ENCODE measurements at places on chromosomes 12 and 14.

- no peak for DNase-seq
Measured at GRCh38 chr12:82832096-82832495, 145.4 kb downstream of the TMTC2 start.

DNA sequence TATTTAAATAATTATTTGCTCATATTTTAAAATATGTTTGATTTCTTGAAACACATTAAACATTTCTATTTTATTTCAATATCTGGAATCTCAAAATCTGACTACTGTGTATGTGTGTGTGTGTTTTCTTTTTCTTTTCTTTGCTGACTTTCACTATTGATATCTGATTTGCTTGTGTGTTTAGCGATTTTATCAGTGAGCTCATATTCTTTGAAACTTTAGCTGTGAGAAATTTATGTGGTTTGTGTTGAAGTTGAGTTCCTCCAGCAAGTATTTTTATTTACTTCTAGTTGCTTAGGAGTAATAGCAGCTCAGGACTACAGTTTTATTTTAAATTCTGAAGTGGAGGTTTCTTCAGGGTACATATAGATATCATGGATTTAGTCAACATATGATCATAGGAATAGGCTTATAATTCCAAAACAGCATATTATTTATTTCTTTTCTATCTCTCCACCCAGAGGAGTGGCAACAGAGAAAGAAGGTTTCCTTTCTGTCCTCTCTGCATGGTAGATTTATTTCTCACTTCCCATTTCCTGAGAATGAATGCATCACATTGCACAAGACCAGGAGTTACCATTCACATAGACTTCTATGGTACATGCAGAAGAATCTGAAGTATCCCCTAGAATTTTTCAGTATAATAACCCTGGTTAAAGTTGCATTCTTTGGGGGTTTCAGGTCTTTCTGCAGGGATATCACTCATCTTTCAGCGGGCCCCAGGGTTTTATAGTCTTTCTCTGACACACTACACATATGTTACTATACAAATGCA, 60.5 kb downstream of the PTPRQ start:
- DNase-seq, result no peak

DNA sequence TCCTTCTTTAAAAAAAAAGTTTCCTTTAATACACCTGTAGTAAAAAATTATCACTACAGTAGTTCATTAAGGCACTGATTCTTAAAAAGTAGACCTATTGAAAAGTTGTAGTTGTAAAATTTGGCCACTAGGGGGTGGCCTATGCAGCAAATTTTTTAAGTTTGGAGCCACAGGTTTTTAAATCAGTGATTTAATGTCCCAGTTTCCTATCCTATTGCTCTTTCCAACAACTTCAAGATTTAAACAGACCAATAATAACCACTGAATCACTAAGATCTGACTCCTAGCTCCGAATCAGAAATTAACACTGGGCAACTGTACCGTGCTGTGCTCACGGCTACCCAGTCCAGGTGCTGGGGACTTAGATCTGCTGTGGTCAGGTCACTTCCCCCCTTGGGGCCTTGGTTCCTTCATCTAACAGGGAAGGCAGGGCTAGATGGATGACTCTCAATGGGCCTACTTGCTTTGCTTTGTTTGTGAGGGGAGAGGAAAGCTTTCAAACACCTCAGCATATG, 279.3 kb downstream of the MED13L start:
- no peak for DNase-seq

- DNase-seq, result no peak
Measured at GRCh38 chr14:71754422-71755095, 177.7 kb upstream of the RGS6 start.

- no peak for DNase-seq
Measured at GRCh38 chr14:94344389-94344788, 21.3 kb upstream of the SERPINA6 start.

- peak; percentile 31 for DNase-seq
Measured at GRCh38 chr14:94680862-94681288, 68.7 kb downstream of the SERPINA3 start.

DNA sequence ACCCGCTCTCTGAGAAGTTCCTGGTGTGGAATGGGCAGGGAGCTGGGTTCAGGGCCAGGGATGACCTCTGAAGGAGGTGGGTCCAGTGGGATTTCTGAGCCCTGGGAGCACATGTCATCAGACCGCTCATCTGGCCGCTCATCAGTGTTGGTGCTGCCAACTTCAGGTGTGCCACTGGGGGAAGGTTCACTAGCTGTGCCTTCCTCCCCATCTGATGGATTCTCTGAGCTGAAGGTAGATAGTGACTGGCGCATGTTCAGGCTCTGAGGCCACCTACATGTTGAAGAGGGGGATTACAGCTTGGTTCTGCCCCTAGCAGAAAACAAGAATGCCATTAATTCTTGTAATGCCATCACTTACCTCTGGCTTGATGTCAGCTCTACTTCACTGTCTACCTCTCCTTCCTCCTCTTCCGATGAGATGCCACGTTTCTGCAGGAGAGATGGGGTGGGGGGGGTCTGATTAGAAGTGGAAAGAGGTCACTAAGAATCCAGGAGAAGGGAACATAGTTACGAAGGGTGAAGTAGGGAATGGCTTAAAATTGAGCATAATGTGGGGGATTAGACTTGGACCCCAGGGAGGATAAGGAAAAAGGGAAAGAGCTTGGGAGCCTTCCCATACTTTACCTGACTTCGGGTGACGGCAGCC, 17.2 kb downstream of the MAP3K12 start:
- no peak for DNase-seq

DNA sequence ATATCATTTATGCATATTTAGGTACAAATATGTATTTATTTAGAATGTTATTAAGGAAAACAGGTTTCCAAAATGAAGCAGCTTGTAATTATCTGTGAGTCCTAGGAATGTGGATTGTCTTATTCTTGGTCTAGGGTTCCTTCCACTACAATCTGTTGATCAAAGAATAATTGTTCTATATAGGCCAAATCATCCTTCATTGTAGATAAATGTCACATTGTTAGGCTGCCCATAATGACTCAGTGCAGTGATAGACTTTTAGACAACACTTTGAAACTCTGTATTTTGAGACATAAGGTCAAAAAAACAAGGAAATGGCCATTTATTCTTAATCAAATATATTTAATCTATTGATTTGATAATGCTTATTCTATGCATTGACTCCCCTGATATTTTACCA, 283.0 kb downstream of the ACSS3 start:
- no peak for DNase-seq

DNA sequence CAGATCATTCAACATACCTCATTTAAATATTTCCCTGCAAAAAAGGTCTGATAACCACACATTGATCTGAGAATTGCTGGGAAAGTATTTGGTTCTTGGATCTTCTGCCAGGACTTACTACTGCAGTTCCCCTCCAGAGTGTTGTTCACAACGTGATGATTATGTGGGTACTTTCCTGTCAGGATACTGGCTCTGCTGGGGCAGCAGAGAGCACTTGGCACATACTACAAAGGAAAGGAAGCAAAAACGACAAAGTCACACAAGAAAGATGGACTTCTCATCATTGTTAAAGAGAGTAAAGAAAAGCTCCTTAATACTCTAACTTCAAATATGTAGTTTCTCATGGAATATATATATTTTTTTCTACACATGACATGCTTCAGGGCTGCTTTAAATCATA, 11.5 kb downstream of the GNS start:
- DNase-seq, result no peak

GRCh38 chr12:53336181-53336681, at the start of gene SP7:
Gene SP7, minus strand, starts transcription at chr12:53336354. Its CDS starts 708 bp downstream, at chr12:53335646.
- no peak for DNase-seq

DNA sequence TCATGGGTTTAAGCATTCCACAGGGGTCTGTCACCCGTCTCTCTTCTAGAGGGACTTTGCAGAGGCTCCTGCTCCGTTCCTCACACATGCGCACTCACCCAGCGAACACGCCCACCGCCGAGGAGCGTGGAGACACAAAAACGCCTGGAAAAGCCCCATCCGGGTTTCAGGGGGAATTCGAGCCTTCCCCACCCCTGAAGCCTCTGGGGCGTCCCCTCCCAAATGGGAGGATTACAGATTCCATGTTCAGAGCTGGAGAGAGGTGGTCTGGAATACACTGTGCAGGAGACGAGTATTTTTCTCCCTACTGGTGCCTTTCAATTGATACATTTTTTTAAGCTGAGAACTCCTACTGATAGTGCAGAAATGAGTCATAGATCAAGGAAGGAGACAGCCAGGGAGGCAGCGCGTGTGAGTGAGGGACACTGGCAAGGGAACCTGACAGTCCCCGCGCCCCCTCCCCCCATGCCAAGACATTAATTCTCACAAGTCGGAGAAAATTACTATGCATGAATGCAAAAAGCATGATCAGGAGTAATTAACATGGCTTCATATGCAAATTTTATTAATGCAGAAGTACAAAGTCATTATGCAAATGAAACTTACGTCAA, 36.9 kb downstream of the BCL11B start:
- no peak for DNase-seq

GRCh38 chr12:65408441-65408840, 130.0 kb downstream of the MSRB3 start:
- no peak for DNase-seq

DNA sequence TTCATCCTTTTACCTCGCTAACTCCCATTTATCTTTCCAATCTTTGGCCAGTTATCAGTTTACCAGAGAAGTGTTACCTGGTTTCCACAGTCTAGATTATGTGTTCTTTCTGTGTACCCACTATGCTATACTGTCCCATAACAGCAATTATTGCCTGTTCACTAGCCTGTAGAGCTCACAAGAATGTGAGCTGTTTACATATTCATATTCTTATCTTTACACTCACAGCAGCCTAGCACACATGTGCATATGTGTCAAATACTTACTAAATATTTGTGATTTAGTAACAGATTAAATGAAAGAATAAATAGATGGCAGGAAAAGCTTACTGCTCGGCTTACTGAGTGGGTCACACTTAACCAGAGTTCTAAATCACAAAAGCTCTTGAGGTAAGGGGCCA, 97.8 kb downstream of the NOVA1 start:
- DNase-seq, result no peak

- no peak for DNase-seq
Measured at GRCh38 chr14:90647473-90648005, 168.7 kb downstream of the TTC7B start.

Data from vagina (tissue), 2 donors.